SK-N-SH (cell line): ENCODE measurements at places on chromosomes 3 and 15. TPM values are rescaled to one million over a fixed set of nuclear protein-coding genes. Genes with fewer than 3 reads are reported as not detected.

- no peak for DNase-seq
Measured at GRCh38 chr3:139309061-139309591, 34.7 kb upstream of the MRPS22 start.

GRCh38 chr3:87987952-87988351 is 70.9 kb downstream of the CGGBP1 start:
- no peak for DNase-seq

DNA sequence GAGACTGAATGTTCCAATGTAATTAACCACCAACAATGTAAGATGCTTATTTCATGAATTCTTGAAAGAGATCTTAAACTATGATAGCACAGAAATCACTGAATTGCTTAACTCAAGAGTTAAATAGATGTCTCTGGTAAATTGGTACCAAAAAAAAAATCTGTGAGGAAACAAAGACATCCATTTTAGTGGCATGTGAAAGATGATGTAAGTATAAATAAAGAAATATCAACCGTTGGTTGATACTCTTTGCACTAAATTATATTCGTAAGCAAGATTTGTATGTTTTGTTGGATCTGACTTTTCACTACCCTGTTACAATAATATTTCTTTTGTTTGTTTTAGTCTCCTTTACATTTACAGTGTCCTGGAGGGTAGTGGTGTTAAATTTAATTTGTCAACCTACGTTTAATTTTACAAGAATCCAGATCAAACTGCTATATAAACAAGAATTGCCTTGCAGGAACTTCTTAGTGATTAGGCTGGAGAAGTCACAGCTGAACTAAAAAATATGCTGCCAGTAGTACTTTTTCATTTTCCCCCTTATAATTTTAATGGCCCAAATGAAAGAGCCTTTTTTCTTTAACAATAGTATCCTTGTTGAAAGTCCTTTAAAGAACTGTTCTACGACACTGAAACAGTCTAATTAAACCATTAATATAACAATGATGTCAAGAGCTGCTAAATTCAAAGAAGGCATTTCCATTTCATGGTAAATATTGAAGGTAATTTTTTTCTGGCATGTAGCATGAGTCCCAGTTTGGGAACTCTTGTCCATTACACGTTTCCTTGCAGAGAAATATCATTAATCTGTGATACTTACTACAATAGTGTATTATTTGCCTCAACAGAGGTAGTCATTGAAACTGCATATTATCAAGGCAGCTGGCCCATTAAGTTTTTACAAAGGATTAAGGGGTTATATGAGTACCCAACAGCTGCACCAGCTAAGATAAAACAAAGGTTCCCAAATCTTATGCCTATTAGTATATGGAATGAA is 109.6 kb upstream of the PHLDB2 start:
- no peak for DNase-seq

The WDR93 gene
- polyA plus RNA-seq: 0.35 and 0.57 TPM in 2 replicates

GRCh38 chr3:173700336-173700735 is 302.8 kb downstream of the NLGN1 start:
- DNase-seq: no peak

The TMEM40 gene
- 0.05 and 0.11 TPM in 2 replicates for polyA plus RNA-seq

GRCh38 chr3:143232981-143233380 is 113.4 kb downstream of the CHST2 start:
- no peak for DNase-seq
